ENCODE measurements at places on chromosomes 5 and 9.

- DNase-seq: no peak
These were observed 51.4 kb downstream of the ROR2 start for GRCh38 chr9:91898451-91899218.

DNA sequence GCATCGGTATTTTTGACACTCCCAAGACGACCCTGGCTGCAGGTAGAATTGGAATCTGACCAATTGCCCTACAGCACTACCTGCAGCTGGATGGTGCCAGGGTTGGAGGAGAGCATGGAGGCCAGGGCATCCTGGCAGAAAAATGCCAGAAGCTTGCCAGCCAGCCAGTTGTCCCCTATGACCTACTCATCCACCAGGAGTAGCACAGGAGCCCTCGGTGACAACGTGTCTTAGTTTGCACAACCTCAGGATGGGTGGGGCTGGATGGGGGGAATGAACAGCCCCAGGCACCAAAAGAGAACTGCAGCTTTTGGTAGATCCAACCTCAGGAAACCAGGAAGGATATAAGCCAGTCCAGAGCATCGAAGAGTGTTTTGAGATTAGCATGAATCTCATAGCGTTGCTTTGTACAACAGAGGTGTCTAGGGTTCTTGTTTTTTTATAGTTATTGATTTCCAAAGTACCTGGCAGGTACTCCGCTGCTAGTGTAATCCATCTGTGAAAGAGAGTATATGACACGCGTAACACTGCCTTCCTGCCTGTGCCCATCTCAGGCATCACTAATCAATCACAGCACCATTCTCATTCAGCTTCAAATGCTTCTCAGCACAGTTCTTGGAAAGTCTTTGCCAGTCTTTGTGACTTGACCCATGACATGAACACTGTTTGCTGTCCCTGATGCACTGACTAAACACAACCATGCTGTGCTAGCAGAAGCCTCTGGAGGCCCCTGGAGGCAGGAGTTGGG is 36.7 kb upstream of the ASS1 start:
- DNase-seq: no peak

DNA sequence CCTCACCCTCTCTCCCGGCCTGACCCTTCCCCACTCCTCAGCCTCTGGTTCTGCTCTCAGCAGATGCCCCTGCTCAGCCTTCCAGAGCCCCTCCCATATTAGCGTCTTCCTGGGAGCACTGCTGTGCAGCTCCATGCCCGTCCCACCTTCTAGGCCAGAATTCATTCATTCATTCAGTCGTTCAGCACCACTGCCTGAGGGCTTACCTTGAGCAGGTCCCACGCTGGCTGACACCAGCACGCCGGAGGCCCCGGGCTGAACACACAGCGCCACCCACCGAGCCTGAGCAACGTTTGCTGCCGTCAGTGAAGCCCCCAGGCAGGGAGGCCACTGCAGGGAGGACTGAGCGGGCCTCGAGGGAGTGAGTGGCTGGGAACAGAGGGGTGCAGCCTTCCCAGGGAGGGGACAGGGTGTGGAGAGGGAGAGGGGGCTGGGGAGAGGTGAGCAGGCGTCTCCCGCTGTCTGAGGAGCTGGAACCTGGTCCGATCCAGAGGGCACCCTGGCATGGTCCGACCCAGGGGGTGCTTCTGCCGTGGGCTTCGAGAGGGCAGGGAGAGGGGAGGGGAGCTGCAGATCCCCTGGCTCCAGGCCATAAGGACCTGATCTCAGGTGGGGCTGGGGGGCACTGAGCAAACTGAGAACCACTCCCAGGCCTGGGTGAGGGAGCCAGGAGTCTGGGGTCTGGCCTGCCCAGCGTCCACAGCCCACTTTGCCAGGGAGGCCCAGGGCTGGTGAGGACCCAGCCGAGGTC is 98.8 kb upstream of the RAPGEF1 start:
- peak; percentile 42 for DNase-seq

- DNase-seq: no peak
These were observed 97.8 kb downstream of the ZSWIM6 start for GRCh38 chr5:61429906-61430305.

GRCh38 chr5:10639846-10640368 is 76.0 kb downstream of the ANKRD33B start:
- no peak for DNase-seq

- DNase-seq: no peak
These were observed 406.5 kb downstream of the SEMA5A start for GRCh38 chr5:9139344-9139743.

GRCh38 chr9:129914051-129914450 is 78.8 kb downstream of the USP20 start:
- no peak for DNase-seq

- DNase-seq: peak; percentile 66
These were observed 165.1 kb downstream of the RNF180 start for GRCh38 chr5:64330728-64331231.

DNA sequence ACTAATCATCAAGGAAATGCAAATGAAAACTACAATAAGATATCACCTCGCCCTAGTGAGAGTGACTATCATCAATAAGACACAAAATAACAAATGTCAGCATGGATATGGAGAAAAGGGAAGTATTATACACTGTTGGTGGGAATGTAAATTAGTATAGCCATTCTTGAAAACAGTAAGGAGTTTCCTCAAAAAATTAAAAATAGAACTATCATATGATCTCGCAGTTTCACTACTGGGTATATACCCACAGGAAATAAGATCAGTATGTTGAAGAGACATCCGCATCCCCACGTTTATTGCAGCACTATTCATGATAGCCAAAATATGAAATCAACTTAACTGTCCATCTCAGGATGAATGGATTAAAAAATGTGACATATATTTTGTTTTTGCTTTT is 31.6 kb upstream of the STK32A start:
- DNase-seq: no peak

DNA sequence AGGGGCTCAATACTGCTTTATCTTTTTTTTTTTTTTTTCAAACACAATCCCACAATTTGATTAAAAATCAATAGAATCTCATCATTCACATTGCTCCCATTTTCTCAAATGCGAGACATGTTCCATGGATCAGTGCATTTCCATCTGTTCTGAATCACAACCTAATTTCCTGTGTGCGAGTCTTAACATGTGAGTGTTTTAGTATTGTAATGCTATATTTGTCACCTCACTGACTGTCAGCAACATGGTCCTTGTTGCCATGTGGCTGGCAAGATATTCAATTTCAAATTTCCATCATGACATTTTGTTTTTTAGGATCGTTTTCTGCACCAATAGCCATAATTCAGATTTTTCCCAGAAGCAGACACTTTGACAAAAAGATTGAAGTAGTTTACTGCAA is 233.2 kb upstream of the PRDM9 start:
- DNase-seq: no peak

DNA sequence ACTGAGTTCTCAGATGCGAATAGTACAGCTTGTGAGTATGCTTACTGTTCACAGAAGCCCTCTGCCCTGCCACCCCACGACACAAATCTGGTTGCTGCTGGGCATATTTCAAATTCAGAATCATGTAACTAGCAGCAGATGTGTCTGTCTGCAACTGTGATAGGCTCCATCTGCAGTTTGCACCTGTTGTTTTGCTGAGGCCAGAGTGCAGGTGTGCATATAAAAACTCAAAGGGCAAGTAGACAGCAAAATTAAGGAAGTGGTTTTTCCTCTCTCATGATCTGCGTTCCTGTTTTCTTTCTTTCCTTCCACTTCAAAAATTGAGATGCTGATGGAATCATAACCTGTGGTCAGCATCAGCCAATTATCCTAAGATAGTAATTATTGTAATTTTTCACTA is 1000.5 kb downstream of the PTPRD start:
- no peak for DNase-seq

DNA sequence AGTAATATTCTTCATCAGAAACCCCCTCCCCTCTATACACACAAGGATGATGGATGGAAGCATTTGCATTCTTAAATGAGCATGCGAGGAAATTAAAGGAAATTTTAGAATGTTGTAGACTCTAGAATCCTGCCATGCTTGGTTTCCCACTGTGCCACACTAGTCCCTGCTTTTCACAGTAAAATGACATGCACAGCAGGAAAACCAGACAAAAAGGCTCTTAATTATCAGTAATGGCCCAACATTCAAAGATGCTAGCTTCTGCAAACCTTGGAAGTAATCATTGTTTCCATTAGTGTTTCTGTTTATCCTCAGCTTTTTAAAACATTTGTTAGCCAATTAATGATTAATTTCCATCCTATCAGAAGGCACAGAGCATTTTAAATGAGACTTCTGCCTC is 255.8 kb downstream of the SLCO4C1 start:
- DNase-seq: no peak

GRCh38 chr9:20238921-20239320 is 383.4 kb downstream of the MLLT3 start:
- no peak for DNase-seq

GRCh38 chr5:5164163-5164562 is 24.0 kb downstream of the ADAMTS16 start:
- DNase-seq: no peak

- no peak for DNase-seq
These were observed 22.0 kb downstream of the LHX3 start for GRCh38 chr9:136182850-136183422.

DNA sequence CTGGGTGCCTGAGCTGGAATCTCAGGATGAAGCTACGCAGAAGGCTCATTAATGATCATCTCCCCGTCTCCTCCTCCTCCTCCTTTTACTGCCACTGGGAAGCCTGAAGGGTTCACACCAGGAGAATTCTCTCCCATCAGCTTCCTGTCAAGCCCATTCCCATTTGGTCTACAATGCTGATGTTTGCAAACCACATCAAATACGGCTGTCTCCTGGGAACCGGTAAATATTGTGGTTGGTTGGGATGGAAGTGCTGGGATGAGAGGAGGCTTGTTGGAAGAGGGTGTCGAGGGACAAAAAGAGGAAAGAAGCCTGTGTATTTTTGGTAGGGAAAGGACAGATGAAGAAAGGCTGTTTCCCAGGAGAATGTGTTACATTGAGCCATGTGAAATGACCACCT is 13.2 kb upstream of the S1PR3 start:
- DNase-seq: no peak

DNA sequence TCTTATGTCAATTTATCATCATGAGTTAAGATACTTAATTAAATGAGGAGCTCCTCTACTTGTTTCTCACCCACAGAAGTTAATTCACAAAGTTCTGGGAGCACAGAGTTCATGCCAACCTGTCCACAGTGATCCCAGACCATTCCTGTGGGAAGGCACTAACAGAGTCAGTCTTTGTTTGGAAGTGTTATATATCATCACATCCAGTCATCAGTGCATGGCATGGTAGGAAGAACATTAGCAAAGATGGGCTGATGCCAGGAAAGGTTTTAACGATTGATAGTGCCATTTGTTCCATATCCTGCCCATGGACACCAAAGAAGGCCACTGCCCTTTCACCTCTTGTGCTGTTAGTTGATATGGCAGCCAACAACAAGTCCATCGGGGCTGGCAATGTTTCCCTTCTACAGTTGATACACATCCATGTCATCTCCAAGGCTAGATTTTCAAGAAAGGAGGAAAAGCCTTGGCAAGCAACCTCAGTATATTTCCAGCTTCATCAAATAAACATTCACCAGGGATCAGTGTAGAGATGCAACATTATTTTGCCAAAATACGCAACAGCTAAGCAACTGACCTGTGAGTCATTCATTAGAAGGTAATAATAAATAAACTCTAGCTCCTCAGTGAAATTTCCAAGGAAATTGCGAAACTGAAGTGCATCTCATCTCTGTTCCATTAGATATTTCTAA is 169.6 kb downstream of the RORB start:
- no peak for DNase-seq

DNA sequence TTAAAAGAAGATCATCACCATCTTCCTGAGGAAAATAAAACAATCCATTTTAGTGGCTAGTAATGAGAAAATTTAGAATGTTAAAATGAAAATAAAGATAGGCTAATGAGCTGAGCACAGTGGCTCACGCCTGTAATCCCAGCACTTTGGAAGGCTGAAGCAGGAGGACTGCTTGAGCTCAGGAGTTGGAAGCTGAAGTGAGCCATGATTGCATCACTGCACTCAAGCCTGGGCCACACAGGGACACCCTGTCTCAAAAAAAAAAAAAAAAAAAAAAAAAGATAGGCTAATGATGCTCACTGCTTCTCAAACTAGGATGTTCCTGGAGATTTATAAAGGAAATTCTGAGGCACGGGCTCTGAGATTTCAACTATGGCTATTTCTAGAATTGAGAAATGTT is 50.3 kb downstream of the CPLANE1 start:
- no peak for DNase-seq

DNA sequence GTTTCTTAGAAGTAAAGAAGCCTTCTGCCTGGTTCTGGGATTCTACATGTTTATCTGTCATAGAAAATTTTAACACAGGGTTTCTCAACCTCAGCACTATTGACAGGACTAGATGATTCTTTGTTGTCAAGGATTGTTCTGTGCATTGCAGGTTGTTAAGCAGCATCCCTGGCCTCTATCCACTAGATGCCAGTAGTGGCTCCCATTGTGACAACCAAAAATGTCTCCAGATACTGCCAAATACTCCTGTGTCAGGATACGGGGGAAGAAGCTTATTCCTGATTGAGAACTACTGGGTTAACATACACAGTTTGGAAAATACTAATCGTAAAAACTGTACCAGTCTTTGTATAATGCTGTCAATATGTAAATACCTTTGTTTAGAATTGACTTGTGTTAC is 167.1 kb downstream of the NIPBL start:
- DNase-seq: no peak

- no peak for DNase-seq
These were observed 138.5 kb downstream of the SLIT3 start for GRCh38 chr5:169162407-169162806.

DNA sequence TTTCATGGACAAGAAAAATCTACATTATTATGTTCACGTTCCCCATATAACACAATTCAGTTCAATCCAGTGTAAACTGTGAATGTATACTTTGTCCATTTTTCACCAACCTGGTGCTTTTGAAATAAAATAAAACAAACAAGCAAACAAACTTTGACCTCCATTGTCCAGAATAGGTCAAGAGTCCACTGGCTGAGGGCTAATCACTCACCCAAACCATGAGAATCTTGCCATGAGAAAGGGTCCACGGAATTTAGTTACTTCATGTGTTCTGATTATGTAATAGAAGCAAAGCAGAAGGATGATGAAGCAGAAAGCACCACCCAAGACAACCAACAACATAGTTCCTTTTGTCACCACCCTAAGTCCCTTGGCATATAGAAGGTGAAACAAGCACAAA is 28.7 kb downstream of the DIAPH1 start:
- no peak for DNase-seq
